ENCODE measurements at places on chromosomes 4 and X.

DNA sequence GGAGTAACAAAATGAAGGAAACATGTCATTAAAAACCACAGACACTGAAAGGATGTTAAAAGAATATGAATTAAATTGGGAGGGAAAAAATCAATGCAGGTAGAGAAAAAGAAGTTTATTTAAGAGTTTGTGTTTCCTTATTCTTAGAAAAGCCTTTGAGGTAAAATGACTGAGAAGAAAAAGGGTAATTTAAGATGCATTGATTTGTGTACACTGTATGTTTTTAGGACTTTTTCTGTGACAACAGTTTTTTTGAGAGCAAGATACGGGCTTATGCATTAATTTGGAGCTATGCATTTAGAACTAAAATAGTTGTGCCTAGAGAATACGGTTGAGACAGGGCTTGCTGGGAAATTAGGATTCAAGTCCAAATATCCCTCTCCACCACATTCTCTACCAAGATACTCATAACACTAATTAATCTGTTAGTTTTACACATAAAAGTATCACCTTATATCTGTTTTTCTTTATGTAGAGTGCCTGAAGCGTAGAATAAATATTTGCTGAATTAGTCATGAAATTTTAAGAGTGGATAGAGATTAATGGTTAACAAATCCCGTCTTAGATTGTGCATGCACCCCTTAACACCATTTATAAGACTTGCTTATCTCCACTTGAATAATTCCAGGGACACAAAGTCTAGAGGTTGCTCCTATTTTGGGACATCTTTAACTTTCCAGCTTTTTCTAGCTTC lies 232.5 kb downstream of the PCDH7 start:
- DNase-seq, result no peak

- DNase-seq, result no peak
Observed at GRCh38 chrX:2401590-2402360, 99.0 kb downstream of the DHRSX start.

DNA sequence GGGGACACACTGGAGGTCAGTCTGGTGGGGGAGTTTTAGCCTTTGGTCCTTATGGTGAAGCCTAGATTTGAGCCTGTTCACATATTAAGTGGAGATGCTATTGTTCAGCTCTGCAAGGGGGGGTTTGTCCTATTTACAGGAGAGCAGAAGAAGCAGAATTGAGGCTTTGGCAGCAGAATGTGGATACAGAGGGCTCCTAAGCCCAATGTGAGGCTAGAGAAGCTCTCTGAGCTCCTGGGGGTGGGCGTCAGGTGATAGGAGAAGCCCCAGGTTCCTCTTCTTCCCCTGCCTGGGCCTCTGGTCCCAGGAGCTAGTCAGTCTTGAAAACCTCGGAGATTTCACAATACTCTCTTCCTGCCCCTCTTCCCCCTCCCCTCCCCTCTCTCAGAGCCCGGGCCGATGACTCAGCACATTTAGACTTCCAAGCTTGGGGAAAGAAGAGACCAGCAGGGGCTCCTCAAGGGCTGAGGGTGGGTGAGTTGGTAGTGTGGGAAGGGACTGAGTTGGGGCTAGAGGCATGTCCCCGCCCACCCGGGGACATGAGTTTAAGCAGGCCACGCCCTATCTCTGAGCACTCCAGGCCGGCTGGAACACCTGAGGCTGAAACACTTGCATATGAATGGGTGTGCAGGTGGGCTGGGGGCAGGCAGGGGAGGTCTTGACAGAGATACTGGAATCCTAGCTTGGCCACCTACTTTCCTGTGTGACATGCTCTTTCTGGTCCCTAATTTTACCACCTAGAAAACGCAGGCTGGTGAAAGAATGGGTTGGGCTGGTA lies 3.4 kb downstream of the TFE3 start:
- DNase-seq, result peak; percentile 60

- DNase-seq, result no peak
Observed at GRCh38 chr4:2042204-2042946, 16.8 kb upstream of the NAT8L start.

- DNase-seq, result peak; percentile 42
Observed at GRCh38 chr4:171025776-171026175, 787.4 kb upstream of the GALNTL6 start.

DNA sequence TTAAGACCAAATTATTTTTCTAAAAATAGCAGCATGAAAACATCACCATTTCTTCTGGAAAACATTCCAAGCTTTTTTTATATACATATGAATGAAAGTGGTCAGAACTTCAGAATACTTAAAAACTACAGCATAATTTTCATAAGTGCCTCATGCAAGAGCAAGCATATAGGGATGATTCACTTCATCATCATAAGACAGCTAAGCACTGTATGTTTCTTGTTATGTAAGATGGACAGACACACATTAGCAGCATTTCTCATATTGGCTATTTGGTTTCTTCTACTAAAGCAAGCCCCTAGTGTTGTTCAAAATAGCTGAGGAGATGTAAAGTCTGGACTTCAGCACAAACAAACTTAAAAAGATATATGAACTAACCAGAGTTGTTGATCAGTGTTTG lies 213.1 kb upstream of the NOCT start:
- DNase-seq, result no peak

DNA sequence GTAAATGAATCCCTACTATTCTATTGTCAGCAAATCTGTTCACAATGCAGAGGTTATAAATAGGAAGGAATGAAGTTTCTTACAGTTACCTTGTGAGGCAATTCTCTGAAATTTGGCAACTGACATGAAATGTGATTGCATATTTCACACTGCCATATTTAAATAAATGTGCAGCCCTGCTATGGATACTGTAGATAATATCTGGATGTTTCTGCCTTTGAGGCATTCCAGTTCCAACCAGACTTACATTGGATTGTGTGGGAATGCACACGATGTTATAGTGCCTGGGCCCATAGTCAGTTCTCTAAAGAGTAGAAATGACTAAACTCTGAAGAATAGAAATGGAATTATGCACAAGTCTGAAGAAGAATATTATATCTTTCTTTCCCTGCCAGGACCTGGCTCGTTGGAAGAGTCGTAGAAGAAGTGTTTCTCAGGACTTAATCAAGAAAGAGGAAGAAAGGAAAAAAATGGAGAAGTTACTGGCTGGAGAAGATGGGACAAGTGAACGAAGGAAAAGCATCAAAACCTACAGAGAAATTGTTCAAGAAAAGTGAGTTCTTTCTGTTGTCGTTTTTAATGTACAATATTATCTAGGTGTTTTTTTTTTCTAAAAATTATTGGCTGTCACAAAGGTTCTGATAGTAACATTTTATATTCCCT lies 102.7 kb downstream of the PHOX2B start:
- no peak for DNase-seq

- no peak for DNase-seq
Observed at GRCh38 chrX:30643313-30643821, 9.9 kb upstream of the GK start.
